ENCODE measurements at places on chromosomes 3 and 15.

DNA sequence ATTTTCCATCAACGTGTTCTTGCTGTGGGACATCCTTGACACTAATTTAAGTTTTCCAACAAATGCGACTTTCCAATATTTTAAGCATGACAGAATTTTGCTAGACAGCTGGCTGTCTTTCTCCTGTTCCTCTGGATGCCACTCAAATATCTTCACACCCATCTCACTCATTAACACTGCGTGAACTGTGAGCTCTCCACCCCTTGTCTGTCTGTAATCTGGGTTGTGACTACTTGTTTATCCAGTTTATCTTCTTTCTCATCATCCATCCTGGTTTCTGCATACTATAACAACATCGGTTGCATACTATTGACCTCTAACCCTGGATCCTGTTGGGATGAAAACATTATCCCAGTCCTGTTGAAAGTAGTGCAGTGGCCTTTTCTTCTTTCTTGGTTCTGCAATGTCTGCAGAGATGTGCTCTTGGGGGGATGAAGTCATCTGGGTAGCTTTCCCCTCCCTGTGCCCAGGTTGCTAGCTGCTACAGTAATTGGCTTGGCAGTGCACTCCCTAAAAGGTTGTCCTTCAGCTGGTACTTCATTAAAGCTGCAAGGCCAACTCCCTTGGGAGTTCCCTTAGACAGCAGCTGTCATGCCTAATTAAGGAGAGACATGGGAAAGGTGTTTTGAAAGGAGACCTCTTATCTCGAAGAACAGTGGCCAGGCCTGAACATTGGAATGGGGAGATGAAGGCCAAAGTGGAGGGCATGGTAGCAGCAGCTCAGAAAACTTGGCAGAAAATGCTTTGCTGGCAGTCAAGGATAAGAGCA lies 24.7 kb downstream of the KAT2B start:
- no peak for DNase-seq

DNA sequence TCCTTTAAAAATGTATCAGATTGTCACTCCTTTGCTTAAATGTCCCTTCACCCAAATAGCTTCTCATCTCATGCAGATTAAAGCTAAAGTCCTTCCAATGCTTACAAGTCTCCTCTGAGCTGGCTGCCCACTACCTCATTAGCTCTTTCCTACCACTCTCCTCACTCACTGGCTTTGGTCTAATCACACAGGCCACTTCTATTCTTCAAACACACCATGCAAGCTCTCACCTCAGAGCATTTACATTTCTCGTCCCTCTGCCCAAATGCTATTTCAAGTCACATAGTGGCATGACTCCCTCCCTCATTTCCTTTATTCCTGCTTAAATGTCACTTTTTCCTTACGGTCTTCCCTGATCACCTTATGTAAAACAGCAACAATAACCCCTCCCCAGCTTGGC lies 110.6 kb upstream of the CMC1 start:
- no peak for DNase-seq

DNA sequence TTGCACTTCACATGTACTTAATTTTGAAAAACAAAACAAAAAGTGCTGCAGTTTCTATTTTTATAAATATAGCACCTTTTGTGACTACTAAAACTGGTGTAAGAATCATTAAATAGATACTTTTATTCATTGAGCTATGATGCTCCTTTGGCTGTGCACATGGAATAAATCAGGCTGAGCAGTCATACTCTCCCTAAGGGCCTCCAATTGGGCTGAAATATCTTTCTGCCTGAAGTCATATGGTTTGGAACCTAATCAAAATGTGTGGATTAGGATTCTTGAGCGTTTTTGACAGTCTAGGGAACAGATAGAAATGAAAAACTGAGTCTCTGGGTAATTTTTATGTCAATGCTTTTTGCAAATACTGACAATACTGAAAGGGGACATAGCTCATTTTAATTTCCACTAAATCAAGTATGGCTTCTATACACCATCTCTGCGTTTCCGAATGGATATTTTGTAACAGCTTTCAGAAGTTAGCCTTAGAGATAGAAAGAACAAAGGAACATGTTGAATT lies 392.2 kb upstream of the ROBO1 start:
- no peak for DNase-seq

- DNase-seq, result peak; percentile 69
These were observed 8.5 kb upstream of the PLXND1 start for GRCh38 chr3:129614927-129615363.

DNA sequence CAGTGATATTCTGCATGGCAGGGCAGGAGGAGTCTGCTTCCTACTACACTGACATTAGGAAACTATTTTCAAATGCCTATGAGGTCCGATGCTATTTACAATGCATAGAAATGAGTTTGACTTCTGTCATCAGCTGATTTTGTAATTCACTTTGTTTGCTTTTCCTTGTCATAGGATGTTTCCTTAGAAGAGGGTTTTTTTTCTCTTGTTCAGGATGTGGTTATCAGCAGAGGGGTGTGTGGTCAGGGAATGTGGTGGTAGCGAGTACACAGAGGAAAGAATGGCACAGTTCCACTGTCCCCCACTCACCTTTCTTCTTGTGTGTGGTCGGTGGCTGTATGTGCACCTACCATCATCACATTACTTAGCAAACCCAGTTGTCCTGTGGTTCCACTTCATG lies 231.5 kb downstream of the LRTM1 start:
- DNase-seq, result no peak

DNA sequence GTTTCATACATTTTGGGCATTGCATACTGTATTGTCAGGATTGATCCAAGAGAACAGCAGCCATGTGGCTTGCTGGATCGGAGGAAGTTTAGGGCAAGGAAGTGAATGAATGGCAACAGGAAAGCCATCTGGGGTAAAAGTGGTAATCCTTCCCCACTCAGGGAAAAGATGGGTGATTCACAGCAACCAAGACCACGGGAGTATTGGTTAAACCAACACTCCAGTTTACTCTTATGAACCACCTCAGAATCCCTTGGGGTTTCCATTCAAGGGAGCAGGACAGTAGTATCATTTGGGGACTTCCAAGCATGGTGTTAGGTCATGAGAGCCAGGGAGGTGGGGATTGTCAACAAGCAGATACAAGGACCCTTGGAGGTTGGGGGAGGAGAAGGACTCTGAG lies 25.2 kb upstream of the ZBTB38 start:
- no peak for DNase-seq

- DNase-seq, result no peak
These were observed 11.0 kb downstream of the POMGNT2 start for GRCh38 chr3:43094851-43095250.

DNA sequence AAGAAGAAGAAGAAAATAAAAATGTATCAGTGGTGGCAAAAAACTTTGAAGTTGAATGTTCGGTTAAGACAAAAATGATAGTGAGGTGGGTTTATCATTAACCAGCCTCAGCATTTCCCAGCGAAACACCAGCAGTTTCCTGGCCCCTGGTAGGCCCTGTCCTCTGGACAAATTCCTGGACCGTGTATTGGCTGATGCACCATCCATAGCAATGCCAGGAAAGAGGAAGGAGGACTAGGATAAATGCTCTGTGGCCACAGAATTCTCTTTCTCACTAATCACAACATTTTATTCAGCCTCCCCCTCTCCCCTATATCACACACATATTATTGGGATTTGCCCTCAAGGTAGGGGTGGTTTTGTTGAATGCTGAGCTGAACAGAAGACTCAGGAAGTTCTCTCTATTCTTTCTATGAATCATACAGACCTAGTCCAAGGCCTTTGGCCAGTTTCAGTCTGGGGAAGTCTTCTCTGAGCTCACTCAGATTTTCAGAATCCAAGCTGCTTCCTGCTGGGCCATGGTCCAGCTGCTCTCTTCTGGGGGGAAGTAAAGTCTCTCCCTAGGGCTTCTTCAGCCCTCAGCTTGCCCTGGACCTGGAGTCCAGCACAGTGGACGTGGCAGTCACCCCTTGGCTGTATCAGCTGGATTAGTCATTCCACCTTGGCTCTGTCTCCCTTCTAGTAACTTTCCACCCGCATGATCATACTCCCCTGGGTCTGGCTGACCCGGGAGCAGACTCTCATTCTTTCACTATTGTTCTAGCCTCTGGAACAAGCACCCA lies 27.6 kb downstream of the SLC28A1 start:
- DNase-seq, result peak; percentile 72

- no peak for DNase-seq
These were observed 6.7 kb downstream of the VGLL3 start for GRCh38 chr3:86984271-86984670.

DNA sequence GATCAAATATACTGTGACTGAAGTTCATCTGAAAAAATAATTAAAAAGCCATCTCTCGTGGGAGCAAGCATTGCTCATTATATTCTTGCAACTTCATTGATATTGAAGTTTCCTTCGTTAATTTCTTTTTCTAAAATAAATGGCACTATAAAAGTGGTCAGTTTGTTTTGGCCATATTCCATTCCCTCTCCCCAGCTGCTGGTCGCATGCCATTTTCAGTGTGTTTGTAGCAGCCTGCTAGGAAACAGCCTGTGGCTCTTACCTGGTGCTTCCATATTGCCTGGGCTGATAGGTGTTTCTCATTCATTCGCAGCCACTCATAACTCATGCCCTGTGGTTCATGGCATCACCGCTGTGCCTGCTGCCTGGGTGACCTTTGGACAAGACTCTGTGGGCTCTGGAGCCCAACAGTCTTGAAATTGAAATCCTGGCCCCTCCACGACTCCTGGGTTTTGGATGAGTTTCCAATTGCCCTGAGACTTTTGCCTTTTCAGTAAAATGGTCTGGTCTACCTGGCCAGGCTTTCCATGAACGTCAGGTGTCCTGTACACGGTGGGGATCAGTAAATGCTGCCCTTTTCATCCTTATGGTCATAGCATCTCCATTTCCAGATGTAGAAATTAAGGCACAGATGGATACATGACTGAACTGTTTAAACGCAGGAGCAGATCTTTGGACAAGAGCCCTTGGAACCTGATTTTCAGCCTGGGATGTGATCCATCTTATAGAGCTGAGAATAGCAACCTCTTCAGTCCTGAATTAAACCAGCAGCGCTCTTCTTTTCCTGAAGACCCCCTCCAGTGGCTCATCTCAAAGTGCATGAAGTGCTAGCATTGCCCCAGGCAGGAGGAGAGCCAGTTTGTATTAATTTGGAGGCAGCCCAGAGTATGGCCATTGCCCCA lies 69.4 kb downstream of the SLCO3A1 start:
- DNase-seq, result no peak

- DNase-seq, result no peak
These were observed 9.2 kb upstream of the TMEM212 start for GRCh38 chr3:171833789-171834460.

GRCh38 chr3:139994891-139995290 lies 59.9 kb downstream of the CLSTN2 start:
- no peak for DNase-seq

GRCh38 chr3:52847241-52847640 lies 12.4 kb upstream of the MUSTN1 start:
- DNase-seq, result no peak

DNA sequence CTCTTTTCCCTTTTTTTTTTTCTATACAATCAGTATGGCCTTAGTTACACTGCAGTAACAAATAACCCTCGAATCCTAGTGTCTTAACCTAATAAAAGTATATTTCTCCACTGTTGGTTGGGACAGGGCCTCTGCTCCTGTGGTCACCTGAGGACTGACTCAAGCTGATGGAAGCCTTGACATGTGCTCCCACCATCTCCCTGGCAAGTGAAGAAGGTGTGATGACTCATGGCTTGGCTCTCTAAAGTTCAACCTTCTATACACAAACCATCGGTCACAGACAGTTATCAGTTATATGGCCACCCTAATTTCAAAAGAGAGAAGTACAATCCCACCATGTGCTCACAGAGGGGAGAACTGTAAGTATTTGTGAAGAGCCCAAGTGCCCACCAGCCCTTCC lies 65.8 kb upstream of the CACNA2D3 start:
- no peak for DNase-seq

GRCh38 chr3:171165983-171166382 lies 139.5 kb upstream of the SLC2A2 start:
- DNase-seq, result no peak

GRCh38 chr3:62203152-62203551 lies 170.2 kb downstream of the FEZF2 start:
- no peak for DNase-seq

DNA sequence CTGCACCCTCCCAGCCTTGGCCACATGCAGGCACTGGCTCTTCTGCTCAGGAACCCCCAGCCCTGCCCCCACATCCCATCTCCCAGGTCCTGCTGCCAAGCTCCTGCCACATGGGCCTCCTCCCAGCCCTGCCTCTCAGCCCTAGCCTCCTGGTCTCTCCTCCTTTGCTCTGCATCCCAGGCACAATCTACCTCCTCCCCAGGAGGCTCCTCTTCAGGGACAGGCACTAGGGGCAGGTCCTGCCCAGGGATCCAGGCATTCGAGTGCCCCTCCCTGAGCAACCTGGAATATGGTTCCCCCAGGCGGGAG lies 12.4 kb downstream of the DNAJB8 start:
- no peak for DNase-seq

DNA sequence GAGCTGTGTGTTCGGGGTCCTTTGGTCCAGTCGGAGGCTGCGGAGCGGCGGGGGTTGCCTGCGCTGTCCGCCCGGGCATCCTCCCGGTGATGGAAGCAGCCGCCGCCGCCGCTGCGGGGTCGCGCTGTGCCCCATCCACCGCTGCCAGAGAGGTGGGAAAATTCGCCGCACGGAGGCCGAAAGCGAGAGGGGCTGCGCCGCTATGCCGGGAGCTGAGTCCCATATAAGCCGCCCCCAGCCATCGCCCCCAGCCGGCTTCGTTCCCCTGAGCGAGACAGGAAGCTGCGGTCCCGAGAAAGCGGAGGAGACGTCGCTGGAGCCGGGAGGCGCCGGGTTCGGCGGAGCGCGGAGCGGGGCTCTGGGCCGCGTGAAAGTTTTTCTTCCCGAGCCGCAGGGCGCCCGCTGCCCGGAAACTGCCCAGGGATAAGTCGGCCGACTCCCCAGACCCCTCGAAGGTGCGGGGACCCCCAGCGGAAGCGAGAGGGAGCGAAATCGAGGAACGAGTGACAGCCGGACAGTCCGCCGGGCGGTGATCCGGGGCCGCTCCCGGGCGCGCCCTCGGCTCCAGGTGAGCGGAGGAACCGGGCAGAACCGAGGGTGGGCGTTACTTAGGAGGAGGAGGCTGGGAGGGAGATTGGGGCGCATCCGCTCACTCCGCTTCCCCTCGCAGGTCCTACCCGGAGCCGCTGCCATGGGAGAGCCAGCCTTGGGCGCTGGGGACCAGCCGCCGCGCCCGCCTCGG lies 574 bp downstream of the CHST2 start:
- DNase-seq, result peak; percentile 44

DNA sequence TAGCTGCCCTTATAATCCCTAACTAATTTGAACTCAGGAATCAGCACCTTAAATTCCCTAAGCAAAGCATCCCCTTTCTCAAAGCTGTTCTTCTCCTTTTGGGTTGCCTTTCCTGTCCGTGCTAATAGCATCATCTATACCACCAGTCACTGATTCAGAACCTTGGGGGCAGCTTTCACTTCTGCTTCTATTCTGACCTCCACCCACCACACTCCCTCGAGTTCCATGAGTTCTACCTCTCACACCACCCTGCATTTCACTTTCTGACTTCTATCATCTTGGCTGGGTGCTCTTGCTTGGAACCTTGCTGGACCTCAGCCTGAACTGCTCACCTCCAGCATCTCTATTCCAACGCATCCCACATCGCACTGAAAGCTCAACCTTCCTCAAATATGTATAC lies 55.4 kb upstream of the KCNMB2 start:
- DNase-seq, result no peak

- DNase-seq, result no peak
These were observed 180.4 kb downstream of the UACA start for GRCh38 chr15:70583006-70583405.
